ENCODE measurements at places on chromosomes 1 and 21. TPM values are rescaled to one million over a fixed set of nuclear protein-coding genes. Genes with fewer than 3 reads are reported as not detected.

The SF3B4 gene
- total RNA-seq = 16.1 TPM

The OR2L8 gene
- not detected for total RNA-seq

The FUBP1 gene
- 135 TPM for total RNA-seq

The FCAMR gene
- not detected for total RNA-seq

The ANKRD35 gene
- total RNA-seq = 5.2 TPM

The C1orf141 gene
- not detected for total RNA-seq

The FCMR gene
- 1.0 TPM for total RNA-seq

The GPR37L1 gene
- total RNA-seq = 0.16 TPM

The TFF3 gene
- total RNA-seq = 18.2 TPM

The C1orf56 gene
- 3.7 TPM for total RNA-seq

The RAB3B gene
- total RNA-seq = 0.81 TPM

The RAB29 gene
- total RNA-seq = 74.8 TPM

The LHX4 gene
- total RNA-seq = not detected

The SMPDL3B gene
- not detected for total RNA-seq

The ARHGAP30 gene
- 5.1 TPM for total RNA-seq

The S100A7 gene
- total RNA-seq = not detected

The HORMAD1 gene
- total RNA-seq = not detected

The PLA2G2F gene
- total RNA-seq = not detected

The GJA9 gene
- total RNA-seq = not detected

The COL9A2 gene
- 7.2 TPM for total RNA-seq

The IVL gene
- 13.7 TPM for total RNA-seq

The IFI6 gene
- total RNA-seq = 28.5 TPM

The ZBTB18 gene
- total RNA-seq = 12.5 TPM

The LMX1A gene
- 0.31 TPM for total RNA-seq

The DCST2 gene
- not detected for total RNA-seq

The AMY1A gene
- total RNA-seq = not detected

The CLDN19 gene
- not detected for total RNA-seq

The NBPF6 gene
- total RNA-seq = not detected

The OR6K3 gene
- total RNA-seq = not detected

The GNAT2 gene
- not detected for total RNA-seq

The SPRR2F gene
- total RNA-seq = not detected

The SYCP1 gene
- total RNA-seq = not detected

The CD52 gene
- total RNA-seq = not detected

The FOXD2 gene
- 0.67 TPM for total RNA-seq

The CLCA4 gene
- total RNA-seq = not detected

The PLEKHN1 gene
- total RNA-seq = 2.3 TPM

The TDRD5 gene
- total RNA-seq = not detected

The ZBTB40 gene
- 21.1 TPM for total RNA-seq

The KCNA3 gene
- 1.9 TPM for total RNA-seq

The SLC35E2B gene
- 41.6 TPM for total RNA-seq

The STUM gene
- 5.9 TPM for total RNA-seq

The L1TD1 gene
- not detected for total RNA-seq

The ABCB10 gene
- 18.2 TPM for total RNA-seq

The FAM43B gene
- total RNA-seq = 1.3 TPM

The TMEM125 gene
- total RNA-seq = not detected

The ZNF593OS gene
- not detected for total RNA-seq

The RIPK4 gene
- 0.40 TPM for total RNA-seq

The B3GALNT2 gene
- 73.1 TPM for total RNA-seq

The LENEP gene
- not detected for total RNA-seq

The SAMD13 gene
- total RNA-seq = 0.31 TPM

The TLCD4 gene
- total RNA-seq = 17.2 TPM

The HCRTR1 gene
- total RNA-seq = not detected

The SLAMF7 gene
- total RNA-seq = not detected

The TBX19 gene
- total RNA-seq = 2.8 TPM

The TCEA3 gene
- total RNA-seq = 27.5 TPM

The KRTAP11-1 gene
- total RNA-seq = not detected

The MYOG gene
- total RNA-seq = not detected

The KIF17 gene
- 3.5 TPM for total RNA-seq
